ENCODE measurements at places on chromosomes 3 and 15.
A peak's percentile ranks its signal among the peaks of the same experiment; 100 is the strongest.

- no peak for DNase-seq
These were observed 177.3 kb upstream of the DPH6 start for GRCh38 chr15:35723120-35723847.

GRCh38 chr15:28075573-28075972 lies 23.5 kb downstream of the OCA2 start:
- no peak for DNase-seq

DNA sequence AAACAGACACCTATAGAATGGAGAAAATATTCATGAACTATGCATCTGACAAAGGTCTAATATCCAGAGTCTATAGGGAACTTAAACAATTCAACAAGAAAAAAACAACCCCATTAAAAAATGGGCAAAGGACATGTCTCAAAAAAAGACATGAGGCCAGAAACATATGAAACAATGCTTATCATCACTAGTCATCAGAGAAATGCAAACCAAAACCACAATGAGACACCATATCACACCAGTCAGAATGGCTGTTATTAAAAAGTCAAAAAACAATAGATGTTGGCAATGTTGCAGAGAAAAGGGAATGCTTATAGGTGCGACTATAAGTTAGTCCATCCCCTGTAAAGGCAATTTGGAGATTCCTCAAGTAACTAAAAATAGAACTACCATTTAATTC lies 11.4 kb upstream of the HDGFL3 start:
- no peak for DNase-seq

DNA sequence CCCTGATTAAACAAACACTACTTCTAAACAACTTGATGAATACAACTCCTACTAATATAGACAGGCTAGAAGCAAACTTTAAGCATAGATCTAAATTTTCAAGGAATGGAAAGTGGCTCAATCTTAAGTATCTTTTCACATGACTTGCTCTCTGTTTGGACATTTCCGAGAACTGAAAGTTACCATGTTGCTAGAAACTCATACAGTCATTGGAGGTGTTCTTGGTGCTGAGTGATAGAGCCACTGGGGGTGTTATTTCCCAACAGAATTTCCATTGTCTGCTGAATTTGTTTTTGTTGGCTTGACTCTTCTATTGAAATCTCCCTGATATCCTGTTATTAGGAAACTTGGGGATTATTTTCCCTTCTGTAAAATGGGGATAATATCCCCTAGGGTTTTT lies 264.5 kb upstream of the RASGRP1 start:
- no peak for DNase-seq

- DNase-seq, result no peak
These were observed 1081.7 kb downstream of the NAALADL2 start for GRCh38 chr3:175940881-175941280.

GRCh38 chr15:77186594-77187011 lies 115.7 kb upstream of the TSPAN3 start:
- no peak for DNase-seq

DNA sequence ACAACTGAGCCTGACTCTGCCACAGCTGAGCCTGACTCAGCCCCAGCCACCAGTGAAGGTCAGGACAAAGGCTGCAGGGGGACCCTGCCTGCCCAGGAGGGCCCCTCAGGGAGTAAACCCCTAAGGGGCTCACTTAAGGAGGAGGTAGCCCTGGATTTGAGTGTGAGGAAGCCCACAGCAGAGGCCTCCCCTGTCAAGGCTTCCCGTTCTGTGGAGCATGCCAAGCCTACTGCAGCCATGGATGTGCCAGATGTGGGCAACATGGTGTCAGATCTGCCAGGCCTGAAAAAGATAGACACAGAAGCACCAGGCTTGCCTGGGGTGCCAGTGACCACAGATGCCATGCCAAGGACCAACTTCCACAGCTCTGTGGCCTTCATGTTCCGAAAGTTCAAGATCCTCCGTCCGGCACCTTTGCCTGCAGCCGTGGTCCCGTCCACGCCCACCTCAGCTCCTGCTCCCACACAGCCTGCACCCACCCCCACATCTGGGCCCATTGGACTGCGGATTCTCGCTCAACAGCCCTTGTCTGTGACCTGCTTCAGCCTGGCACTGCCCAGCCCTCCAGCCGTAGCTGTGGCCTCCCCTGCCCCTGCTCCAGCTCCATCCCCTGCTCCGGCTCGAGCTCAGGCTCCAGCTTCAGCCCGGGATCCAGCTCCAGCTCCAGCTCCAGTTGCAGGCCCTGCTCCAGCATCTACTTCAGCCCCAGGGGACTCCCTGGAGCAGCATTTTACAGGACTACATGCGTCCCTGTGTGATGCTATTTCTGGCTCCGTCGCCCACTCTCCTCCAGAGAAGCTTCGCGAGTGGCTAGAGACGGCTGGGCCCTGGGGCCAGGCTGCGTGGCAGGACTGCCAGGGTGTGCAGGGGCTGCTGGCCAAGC lies 6.2 kb downstream of the C15orf39 start:
- no peak for DNase-seq

DNA sequence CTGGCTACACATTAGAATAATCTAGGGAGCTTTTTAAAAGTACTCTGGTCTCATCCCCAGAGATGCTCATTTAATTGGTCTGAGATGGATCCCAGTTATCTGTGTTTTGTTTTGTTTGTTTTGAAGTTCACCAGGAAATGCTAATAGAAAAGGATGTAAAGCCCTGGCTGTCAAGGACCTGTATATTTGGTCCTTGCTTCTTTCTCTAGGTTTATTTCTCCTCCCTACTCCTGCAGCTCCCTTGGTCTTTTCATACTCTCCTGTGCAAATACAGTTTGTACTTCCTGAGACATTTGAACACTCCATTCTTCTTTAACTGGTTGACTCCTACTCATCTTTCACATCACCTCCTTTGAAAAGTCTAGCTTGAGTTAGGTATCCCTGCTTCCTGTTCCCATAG lies 3.3 kb downstream of the PIK3CA start:
- DNase-seq, result no peak

DNA sequence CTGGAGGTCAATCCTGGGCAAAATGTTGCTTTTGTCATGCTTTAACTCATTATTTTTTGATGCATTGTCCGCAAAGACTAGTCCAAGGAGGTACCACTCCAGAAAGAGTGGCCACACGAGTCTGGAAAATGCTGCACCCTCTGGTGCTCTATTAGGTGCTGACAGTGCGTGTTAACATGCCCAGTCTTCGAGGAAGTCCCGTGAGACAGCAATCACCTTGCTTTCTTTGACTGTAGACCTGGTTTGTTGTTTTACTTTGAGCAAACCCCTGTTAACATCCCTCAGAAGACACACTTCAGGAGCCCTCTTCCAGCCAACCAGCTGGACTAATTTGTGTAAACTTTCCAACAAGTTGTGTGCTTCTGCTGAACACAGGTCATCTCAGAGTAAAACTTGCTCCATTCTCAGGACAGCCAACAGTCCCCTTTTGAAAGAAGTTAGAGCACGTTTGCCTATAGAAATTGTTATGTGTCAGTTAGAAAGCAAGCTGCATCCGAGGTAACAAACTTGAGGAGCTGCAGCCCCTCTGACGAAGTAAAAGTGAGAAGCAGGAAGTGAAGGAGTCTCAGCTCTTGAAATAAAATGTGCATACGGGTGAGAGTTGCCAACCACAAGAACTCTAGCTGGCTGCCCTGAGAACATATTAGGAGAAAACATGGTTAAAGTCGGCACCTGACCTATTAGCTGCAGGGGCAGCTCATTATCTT lies 205.0 kb downstream of the LPP start:
- no peak for DNase-seq

DNA sequence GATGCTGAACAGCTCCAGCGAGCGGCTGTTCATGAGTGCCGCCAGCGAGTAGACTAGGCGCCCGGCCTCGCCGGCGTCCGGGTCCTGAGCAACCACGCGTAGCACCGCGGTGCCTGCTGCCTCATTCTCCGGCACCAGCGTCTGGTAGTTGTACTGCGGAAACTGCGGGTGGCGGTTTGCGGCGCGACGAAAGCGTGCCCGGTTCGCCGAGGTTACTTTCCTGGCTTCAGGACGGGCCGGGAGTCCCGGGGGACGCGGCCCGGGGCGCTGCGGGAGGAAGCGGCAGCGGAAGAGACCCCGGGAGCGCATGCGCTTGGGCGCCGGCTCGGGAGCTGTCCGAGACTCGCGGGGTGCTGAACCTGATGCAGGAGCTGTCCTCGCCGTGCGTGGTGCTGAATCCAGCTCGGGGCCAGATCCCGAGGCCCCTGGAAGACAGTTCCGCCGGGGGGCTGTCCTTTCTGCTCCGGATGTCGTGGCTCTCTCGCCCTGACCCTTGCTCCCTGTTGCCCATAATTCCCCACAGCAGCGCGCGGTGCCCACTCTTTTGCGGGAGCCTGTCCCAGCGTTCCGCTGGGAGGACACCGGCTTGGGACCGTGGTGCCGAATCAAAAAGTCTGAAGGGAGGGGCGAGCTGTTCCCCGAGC lies 1.1 kb downstream of the CELSR3 start:
- DNase-seq, result peak; percentile 62

- DNase-seq, result no peak
These were observed 9.2 kb upstream of the RFC4 start for GRCh38 chr3:186815435-186815834.

GRCh38 chr15:69729167-69729748 lies 276.6 kb downstream of the RPLP1 start:
- peak; percentile 77 for DNase-seq

DNA sequence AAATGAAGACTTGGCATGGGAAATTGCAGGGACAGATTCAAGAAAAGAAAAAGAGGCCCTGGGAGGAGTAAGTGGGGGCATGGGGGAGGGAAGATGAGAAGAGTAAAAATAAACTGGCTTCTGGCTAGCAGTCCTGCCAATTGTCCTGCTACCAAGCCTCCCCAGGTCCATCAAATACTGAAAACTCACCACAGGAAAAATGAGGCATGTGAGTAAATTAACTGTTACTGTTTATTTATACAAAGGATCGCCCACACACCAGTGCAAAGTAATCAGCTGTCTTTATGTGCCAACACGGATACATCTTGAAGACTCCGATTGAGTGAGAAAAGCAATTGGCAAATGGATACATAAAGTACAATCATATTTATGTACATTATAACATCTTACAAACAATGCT lies 10.7 kb upstream of the KLHL25 start:
- DNase-seq, result no peak

DNA sequence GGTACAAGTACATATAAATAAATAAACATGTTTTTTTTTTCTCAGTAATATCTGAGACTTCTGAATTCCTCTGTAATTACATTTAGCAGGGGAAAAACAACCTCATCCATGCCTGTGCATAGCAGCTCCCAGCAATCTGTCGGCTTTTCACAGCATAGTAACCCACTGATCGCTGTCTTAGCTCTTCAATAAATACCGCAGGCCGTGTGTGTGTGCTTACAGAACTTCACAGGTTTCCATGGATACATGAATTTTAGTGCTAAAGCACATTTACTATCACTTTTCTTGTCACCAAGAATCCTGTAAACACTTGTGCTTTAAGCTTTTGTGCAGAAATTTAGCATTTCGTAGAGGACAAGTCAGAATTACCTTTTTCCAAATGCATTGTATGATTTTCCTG lies 4.0 kb upstream of the PLAAT1 start:
- DNase-seq, result no peak

GRCh38 chr3:47404955-47405790 lies 24.4 kb downstream of the PTPN23 start:
- DNase-seq, result no peak

- no peak for DNase-seq
These were observed 292.5 kb downstream of the MCTP2 start for GRCh38 chr15:94523873-94524272.

GRCh38 chr15:47975427-47975826 lies 145.4 kb upstream of the SLC24A5 start:
- DNase-seq, result no peak

DNA sequence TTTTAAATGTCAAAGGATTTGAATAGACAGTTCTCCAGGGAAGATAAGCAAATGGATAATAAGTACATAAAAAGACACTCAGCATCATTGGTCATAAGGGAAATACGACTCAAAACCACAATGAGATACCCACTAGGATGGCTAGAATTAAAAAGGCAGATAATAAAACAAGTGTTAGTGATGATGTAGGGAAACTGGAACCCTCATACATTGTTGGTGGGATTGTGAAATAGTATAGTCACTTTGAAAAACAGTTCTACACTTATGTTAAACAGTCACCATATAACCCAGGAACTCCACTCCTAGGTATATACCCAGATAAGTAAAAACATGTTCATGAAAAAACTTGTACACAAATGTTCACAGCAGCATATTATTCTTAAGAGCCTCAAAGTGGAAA lies 72.5 kb downstream of the GPR156 start:
- DNase-seq, result no peak

DNA sequence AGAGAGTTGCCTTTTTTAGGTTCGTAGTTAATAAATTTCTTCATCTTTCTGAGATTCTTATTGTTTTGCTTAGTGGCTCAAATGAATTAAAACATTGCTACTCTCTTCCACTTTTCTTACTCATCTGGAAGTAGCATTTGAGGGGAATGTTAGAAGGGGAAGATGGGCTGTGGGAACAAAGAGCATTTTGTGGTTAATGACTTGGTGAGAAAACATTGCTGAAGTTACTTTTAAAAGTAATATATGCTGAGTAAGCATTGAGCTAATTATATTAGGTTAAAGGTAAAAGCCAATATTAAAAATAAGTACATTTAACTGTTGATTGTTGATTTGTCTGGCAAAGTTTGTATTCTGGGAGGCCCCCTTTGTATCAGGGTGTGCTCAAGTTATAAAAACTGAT lies 5.7 kb downstream of the MORF4L1 start:
- DNase-seq, result no peak

DNA sequence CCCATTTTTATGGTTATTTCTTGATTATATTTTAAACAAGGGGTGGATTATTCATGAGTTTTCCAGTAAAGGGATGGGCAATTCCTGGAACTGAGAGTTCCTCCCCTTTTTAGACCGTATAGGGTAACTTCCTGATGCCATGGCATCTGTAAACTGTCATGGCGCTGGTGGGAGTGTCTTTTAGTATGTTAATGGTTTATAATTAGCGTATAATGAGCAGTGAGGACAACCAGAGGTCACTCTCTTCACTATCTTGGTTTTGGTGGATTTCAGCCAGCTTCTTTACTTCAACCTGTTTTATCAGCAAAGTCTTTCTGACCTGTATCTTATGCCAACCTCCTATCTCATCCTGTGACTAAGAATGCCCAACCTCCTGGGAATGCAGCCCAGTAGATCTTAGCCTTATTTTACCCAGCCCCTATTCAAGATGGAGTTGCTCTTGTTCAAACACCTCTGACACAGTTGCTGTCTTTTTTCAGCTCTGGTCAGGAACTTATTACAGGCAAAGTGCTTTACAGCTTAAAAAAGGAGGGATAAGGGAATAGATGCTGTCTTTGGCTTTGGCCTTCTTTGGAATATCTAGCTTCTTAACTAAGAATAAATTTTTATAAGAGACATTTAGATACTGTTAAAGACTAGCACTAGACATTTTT lies 257.8 kb downstream of the CNTN4 start:
- no peak for DNase-seq

- DNase-seq, result peak; percentile 14
These were observed 140.7 kb upstream of the MEF2A start for GRCh38 chr15:99424978-99425656.

DNA sequence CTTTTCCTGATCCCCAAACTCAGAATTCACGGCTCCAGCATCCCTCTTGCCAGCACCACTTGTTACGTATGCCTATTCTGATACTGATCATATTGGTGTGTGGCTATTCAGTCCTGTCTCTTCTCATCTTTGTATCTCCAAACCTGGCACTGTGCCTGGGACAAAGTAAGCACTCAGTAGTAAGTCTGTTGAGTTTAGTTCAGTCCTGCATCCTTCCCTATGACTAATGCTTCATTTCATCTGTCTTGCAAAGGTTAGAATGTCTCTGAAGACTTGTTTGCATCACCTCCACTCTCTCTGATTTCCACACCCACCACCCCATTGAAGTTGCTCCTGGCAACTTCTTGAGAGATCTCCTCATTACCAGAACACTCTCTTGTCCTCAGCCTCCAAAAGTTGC lies 80.3 kb downstream of the HMG20A start:
- no peak for DNase-seq

GRCh38 chr3:186722457-186722856 lies 5.3 kb downstream of the KNG1 start:
- no peak for DNase-seq

Measured in stimulated activated CD4-positive, alpha-beta T cell treated with anti-CD3 and anti-CD28 coated beads, Interleukin-1b, Interleukin-23, amount 100 ng/mL, for 1 hour (primary cell).